ENCODE measurements at places on chromosomes 5 and 9. TPM values are rescaled to one million over a fixed set of nuclear protein-coding genes. Genes with fewer than 3 reads are reported as not detected.
A peak's percentile ranks its signal among the peaks of the same experiment; 100 is the strongest.

The ADAMTS2 gene
- 60.7 TPM for total RNA-seq

The NUDT12 gene
- 8.7 TPM for total RNA-seq

GRCh38 chr9:124726886-124727285 lies 44.2 kb downstream of the NR6A1 start:
- H3K27ac ChIP-seq, result no peak overlapping the region
- no peaks in the 10 kb centered on the region for H3K27me3 ChIP-seq
- H3K36me3 ChIP-seq, result no peaks in the 10 kb centered on the region
- no peak overlapping the region for H3K4me3 ChIP-seq
- no peak for DNase-seq
- no peaks in the 10 kb centered on the region for H3K4me1 ChIP-seq

The GFI1B gene
- total RNA-seq, result not detected

DNA sequence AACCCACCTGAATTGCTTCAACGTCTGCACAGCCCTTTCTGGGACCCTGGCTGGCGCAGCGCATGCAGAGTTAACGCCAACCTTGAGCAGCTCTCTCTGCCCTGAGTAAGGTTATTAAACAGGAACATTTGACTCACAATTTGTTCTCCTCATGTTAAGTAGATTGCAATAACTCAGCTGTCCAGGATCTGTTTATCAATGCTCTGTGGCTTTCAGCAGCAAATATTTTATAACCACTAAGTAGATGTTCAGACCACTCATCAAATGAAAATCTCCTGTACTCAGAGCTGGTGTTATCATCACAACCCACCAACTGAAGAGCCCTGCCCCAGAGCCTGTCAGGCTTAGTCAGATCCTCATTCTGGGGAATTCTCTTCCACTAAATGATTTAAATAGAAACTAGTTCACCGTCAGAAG lies 403.0 kb downstream of the ZNF608 start:
- no peaks in the 10 kb centered on the region for H3K36me3 ChIP-seq
- no peak for DNase-seq
- H3K27me3 ChIP-seq, result no peaks in the 10 kb centered on the region
- H3K4me3 ChIP-seq, result no peak overlapping the region
- H3K4me1 ChIP-seq, result peaks cover 29% of the 10 kb centered on the region

- no peak overlapping the region for H3K4me3 ChIP-seq
- H3K36me3 ChIP-seq, result no peaks in the 10 kb centered on the region
These were observed 237.7 kb upstream of the MEF2C start for GRCh38 chr5:89120719-89121118.

DNA sequence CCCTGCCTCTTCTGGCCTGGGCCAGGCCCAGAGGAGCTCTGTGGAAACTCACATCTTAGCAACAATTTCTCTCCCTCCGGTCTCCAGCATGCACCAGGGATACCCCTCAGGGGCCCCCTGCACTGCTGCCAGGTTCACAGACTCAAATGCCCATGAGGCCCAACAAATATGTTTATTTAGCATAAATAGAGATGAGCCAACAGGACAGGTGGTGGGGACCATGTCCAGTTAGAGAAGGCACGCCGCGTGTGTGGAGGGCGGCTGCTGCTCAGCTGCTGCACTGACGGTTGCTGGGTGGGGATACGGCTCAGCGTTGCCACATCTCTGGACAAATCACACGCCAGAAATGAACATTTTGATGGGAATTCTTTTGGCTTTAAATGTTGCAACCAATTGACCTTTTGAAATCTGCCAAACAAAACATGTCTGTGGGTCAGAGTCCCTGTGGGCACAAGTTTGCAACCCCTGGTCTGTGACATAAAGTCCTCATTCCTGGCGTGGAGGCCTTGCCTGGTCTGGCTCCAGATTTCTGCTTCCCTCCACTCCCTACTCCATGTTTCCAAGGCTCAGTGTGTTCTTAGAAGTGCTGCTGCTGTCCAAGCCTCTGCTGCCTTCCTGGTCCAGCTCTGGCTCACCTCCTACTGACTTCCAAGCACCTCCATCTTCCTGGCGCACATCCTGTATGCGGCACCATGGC lies 88.9 kb downstream of the AMBP start:
- H3K27me3 ChIP-seq, result no peaks in the 10 kb centered on the region
- peak; percentile 52 for DNase-seq
- no peak overlapping the region for H3K4me3 ChIP-seq
- H3K36me3 ChIP-seq, result no peaks in the 10 kb centered on the region

The TGFBI gene
- 173 TPM for total RNA-seq

- H3K27ac ChIP-seq, result no peak overlapping the region
- H3K4me3 ChIP-seq, result no peak overlapping the region
- no peaks in the 10 kb centered on the region for H3K36me3 ChIP-seq
- H3K4me1 ChIP-seq, result no peaks in the 10 kb centered on the region
These were observed 559.6 kb upstream of the ACO1 start for GRCh38 chr9:31824860-31825259.

DNA sequence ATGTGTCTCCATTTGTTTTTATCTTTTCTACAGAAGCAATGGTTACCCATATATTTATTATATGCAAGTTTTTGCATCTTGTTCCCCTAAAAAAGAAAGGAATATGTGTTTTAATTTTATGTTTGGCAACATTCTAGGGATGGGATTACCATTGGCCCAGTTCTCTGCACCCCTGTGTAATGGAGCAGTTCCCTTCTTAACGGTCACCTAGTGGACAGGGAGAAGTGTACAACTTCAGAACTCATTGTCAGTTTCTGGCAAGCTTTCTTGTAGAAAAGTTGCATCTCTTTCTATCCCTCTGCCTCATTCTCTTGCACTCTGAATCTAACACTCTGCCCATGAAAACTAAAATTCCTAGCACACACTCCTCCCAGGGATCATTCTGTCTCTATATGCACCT lies 78.2 kb downstream of the DOCK8 start:
- H3K27me3 ChIP-seq, result no peaks in the 10 kb centered on the region
- DNase-seq, result no peak
- no peaks in the 10 kb centered on the region for H3K36me3 ChIP-seq
- H3K4me1 ChIP-seq, result no peaks in the 10 kb centered on the region
- no peak overlapping the region for H3K4me3 ChIP-seq
